ENCODE measurements at places on chromosomes 13 and 19. TPM values are rescaled to one million over a fixed set of nuclear protein-coding genes. Genes with fewer than 3 reads are reported as not detected.

GRCh38 chr19:40797166-40797962 is 1.6 kb upstream of the EGLN2 start:
- no peak for DNase-seq

- no peak for DNase-seq
Measured at GRCh38 chr13:67095621-67096020, 134.5 kb downstream of the PCDH9 start.

GRCh38 chr13:79353693-79354092 is 52.4 kb downstream of the RBM26 start:
- DNase-seq: no peak

GRCh38 chr19:29639086-29639485 is 26.2 kb upstream of the PLEKHF1 start:
- DNase-seq: peak; percentile 61

DNA sequence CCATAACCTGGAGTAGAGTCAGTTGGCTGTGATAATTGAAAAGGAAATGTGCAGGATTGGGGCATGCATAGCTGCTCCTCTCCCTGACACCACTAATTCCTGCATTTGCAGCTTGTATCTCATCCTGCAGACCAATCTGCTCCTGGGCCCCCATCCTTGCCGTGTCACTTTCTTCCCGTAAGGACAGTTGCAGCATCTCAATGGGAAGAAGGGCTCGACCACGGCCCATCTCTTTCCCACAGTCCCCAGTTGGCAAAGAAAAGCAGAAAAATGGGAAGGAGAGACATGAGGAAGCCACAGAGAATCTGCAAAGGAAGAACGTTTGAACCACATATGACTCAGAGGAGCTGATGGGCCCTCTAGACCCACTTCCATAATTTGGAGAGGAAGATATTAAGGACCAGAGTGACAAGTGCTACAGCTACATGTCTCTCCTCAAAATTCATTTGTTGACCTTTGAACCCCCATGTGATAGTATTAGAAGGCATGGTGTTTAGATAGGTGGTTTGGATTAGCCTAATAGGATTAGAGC is 1.8 kb upstream of the SIGLEC12 start:
- DNase-seq: no peak

GRCh38 chr13:98026457-98026857 is 73.0 kb downstream of the IPO5 start:
- no peak for DNase-seq

GRCh38 chr13:70098669-70099068 is 9.0 kb upstream of the ATXN8OS start:
- no peak for DNase-seq

DNA sequence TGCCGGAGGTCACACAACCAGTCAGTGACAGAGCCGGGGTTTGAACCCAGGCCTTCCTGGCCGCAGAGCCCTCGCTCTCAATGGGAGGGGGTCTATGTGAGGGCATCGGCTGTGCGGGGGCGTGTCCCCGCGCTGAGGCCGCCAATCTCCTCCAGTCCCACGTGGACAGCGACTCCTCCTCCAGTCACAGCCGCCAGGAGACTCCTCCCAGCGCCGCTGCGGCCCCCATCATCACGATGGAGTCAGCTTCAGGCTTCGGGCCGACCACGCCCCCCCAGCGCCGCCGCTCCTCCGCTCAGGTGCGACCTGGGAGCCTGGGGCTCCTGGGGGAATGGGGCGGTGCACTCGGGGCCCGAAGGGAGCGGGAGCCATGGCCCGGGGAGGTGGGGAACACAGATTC is 6.0 kb downstream of the SPRED3 start:
- DNase-seq: no peak

DNA sequence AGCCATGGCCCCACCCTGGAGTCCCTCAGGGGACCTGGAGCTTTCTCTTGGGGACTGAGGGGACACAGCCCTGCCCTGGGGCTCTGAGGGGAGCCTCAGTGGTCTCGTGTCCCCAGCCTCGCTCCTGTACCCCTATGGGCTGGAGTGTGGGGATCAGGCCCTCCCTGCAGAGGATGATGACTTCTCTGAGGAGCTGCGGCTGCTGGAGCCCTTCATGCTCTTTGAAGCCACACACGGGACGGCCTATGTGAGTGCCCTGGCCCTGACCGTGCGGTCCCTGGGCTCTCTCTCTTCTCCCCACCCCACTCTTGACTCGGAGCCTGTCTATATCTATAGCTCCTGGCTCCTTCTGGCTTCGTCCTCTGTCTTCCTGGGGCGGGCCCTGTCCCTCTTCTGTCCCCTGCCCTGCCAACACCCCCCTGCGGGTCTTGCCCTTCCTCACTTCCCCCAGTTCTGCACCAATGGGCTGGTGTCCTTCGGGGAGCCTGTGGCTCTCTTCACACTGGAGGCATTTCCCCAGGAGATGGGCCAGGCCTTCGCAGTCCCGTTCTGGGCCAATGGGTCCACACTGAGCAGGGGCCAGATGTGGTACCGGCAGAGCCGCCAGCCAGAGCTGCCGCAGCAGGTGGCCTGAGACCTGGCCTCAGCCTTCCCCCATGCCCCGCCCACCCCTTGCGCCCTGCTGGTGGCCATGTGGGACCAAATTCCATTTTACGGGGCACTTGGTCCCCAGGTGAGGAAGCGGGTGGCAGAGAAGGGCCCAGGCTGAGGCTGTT is 33.1 kb downstream of the HPN start:
- no peak for DNase-seq

- DNase-seq: no peak
Measured at GRCh38 chr13:32585550-32586079, 637 bp upstream of the PDS5B start.

DNA sequence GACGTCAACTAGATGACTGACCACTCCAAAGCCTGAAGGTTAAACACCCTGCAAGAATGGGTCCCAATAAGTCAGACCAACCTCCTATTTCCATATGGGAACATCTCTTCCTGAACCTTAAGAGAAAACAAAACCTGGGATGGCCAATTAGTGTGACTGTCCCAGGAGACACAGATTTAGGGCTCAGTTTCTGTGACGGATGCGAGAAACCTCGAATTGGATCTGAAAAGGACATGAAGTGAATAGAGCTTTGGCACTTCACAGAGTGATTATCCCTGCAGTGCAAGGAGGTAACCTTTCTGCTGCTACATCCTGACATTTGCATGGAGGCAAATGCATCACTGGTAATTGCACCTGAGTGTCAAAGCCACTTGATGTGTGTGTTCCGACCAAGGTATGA is 442.2 kb upstream of the KLF12 start:
- no peak for DNase-seq

- DNase-seq: no peak
Measured at GRCh38 chr13:51015973-51016372, 95.1 kb downstream of the C13orf42 start.

- DNase-seq: no peak
Measured at GRCh38 chr19:42132030-42132628, at the start of gene POU2F2. POU2F2 (minus strand) TSS chr19:42132446; CDS start chr19:42132411, 35 bp downstream.

- no peak for DNase-seq
Measured at GRCh38 chr13:100100115-100100879, 11.4 kb downstream of the PCCA start.

DNA sequence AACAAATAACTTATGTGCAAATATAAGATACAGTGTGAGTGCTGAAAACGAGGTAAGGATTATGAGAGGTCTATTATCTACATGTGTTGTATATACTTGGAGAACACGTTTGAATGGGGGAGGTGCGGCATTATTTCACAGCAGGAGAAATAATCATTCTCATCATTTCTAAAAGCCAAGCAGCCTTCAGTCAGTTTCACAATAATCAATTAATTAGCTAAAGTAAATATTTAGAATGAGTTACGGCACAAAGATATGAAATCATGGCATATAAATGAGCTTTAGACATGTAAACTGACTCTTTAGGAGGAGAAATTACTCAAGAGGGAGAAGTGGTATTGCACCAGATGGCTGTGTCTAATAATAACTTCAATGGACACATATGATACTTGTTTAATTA is 366.6 kb downstream of the DNAJC15 start:
- DNase-seq: no peak

GRCh38 chr19:58395979-58396627 is 647 bp downstream of the RNF225 start:
- no peak for DNase-seq

- no peak for DNase-seq
Measured at GRCh38 chr13:43095771-43096719, 72.7 kb downstream of the DNAJC15 start.

DNA sequence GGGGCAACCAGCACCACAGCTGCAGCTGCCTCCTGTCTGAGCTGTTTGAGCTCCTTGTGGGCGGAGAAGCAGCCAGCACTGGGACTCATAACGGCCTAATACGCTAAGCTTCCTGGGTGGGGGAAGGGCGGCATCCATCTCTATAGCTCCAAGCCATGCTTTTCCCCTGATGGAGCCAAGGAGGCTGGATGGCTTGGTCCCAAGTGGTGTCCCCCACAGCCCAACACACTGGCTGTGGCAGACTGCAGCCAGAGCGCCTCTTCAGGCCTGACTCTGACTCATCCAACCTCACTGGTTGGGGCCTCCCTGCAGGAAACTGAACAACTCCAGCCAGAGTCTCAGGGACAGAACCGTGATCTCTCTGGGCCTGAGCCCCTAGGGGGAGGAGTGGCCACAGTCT is 537.3 kb downstream of the SUCLA2 start:
- no peak for DNase-seq

DNA sequence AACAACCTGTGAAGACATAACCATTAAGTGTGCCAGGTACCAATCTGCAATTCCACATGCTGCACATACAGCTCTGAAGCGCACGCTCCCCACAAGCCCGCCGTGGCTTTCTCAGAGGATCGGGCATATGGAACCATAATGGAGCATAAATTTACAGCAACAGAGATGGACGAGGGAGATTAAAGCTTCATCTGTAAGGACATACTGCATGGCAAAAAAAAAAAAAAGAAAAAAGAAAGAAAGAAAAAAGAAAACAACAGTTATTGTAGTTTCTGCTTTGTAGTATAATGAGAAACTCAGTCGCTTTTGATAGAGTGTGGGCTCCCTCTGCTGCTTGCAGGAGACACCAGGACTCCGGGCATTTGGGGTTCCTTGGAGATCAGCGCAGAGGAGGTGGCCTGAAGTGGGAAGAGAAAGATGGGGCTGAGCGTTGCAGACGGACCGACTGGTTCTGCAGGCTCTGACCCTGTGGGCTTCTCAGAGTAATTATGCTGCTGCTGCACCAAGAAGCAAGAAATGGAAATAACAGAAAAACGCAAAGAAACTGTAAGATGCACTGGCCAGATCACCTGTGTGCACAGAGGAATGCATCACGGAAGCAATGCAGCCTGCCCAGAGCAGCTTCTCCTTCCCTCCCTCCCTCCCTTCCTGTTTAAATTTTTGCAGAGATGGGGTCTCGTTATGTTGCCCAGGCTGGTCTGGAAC is 10.8 kb upstream of the PDCD5 start:
- DNase-seq: no peak

GRCh38 chr13:42990291-42991232 is 1.5 kb downstream of the EPSTI1 start:
- DNase-seq: no peak

DNA sequence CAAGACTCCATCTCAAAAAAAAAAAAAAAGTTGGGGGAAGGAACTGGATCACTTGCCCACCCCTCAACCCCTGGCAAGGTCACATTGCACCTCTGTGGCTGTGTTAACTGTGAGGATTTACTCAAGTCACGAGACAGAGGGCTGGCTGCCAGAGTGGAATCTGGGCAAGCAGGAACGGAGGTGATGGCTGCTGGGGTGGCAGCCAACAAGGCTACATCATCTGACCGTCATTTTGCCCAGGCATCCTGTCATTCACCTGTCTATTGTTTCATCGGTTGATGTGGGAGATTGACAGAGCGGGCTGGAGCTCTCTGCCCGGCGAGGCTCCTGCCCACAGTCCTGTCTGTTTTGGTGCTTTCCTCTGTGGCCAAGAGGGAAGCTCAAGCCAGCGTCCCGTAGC is 75.7 kb downstream of the DPF1 start:
- peak; percentile 92 for DNase-seq

DNA sequence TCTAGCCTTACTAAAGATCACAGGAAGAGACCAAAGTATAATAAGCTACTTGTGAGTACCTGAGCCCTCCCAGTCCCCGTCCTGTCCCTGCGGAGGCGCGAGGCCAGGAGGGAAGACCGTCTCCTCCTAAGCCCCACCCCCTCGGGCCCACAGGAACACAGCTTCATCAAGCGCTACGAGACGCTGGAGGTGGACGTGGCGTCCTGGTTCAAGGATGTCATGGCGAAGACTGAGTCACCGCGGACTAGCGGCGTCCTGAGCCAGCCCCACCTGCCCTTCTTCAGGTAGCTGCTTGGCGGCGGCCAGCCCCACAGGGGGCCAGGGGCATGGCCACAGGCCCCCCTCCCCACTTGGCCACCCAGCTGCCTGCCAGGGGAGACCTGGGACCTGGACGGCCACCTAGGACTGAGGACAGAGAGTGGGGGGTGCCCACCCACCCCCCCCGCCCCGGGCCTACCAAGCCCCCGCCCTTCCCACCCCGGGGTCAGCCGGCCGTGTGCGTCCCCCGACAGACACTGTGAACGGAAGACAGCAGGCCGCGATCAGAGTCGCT is 2.4 kb upstream of the TGFBR3L start:
- no peak for DNase-seq

GRCh38 chr19:35549879-35550523 is 4.6 kb downstream of the TMEM147 start:
- no peak for DNase-seq

- no peak for DNase-seq
Measured at GRCh38 chr13:43475140-43475539, 311.6 kb downstream of the ENOX1 start.

DNA sequence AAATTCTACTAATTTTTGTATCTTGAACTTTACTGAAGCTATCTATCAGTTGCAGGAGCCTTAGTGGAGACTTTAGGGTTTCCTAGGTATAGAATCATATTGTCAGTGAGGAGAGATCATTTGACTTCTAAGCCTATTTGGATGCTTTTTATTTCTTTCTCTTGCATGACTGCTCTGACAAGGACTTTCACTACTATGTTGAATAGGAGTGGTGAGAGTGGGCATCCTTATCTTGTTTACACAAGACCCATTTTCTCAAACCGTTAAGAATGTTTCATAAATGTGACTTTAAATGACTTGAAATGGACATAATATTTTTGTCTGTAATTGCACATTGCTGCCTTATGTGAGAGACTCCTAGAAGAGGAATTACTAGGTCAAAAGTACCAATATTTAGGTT is 17.9 kb upstream of the CSNK1A1L start:
- no peak for DNase-seq

- no peak for DNase-seq
Measured at GRCh38 chr19:23799321-23799720, 40.6 kb upstream of the ZNF681 start.

- DNase-seq: peak; percentile 54
Measured at GRCh38 chr19:14505488-14506239, 9.7 kb upstream of the GIPC1 start.

The OVOL3 gene
- not detected for total RNA-seq

The CRLF1 gene
- 90.8 TPM for total RNA-seq

The NOVA2 gene
- total RNA-seq: 0.64 TPM

The ZNF888 gene
- 3.3 TPM for total RNA-seq

The ANGPTL8 gene
- total RNA-seq: not detected

The MAMSTR gene
- 0.68 TPM for total RNA-seq

The IGFL4 gene
- 0.80 TPM for total RNA-seq

The ZNF581 gene
- 22.0 TPM for total RNA-seq

The DCT gene
- 44.5 TPM for total RNA-seq

The GSX1 gene
- total RNA-seq: not detected

The ADAT3 gene
- total RNA-seq: 27.3 TPM

The SLC25A41 gene
- total RNA-seq: not detected

The REEP6 gene
- 6.8 TPM for total RNA-seq

The GJB6 gene
- 150 TPM for total RNA-seq

Data from lower leg skin (tissue), 4 donors.